ENCODE measurements at places on chromosomes 1 and 21.

- DNase-seq, result no peak
Observed at GRCh38 chr1:44044071-44044801, 13.0 kb upstream of the SLC6A9 start.

- DNase-seq, result peak; percentile 49
Observed at GRCh38 chr1:110875216-110875731, 2.3 kb downstream of the CD53 start.

GRCh38 chr1:22572818-22573217, 9.5 kb downstream of the EPHA8 start:
- DNase-seq, result no peak

DNA sequence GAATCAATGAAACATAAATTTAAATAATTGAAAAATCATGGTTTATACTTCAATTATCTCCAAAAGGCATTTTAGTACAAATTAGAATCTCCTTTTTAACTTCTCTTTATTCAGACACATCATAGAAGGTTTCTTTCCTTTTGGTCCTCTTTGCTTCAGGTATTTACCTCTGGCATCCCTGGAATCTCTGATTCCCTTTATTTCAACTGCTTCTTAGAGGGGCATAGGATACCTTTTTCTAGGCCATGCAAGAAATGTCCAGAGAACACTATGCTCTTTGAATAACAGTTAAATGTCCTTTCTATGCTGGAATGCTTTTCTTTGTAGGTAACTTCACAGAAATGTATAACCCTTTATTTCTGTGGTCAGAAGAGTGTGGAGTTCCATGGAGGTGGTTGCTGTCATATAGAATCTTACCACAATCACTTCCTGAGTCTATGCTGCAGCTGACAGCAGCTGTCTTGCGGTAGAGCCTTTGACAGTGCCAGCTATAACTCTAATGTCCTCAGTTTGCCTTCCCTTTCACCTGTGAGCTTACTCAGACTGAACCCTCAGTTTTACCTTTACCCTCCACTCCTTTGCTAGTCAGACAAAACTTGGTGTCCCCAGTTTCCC, 8.6 kb downstream of the LAMC2 start:
- no peak for DNase-seq

DNA sequence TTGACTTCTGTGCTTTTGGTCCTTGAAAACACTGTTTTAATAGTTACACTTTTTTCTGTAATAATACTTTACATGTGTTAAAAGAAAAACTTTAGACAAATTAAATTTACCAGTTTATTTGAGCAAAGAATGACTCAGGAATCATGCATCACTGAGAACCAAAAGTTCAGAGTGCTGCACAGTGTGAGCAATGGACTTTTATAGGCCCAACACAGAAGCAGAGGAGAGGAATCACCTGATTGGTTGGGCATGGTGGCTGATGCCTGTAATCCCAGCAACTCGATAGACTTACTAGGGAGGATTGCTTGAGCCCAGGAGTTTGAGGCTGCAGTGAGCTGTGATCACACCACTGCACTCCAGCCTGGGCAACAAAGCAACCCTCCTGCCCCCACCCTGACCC, 29.3 kb downstream of the ZNF648 start:
- DNase-seq, result no peak

- no peak for DNase-seq
Observed at GRCh38 chr1:68216089-68216772, 16.1 kb downstream of the WLS start.
